ENCODE measurements at places on chromosomes 2 and 18.

- no peak for DNase-seq
These were observed 191.3 kb downstream of the CMPK2 start for GRCh38 chr2:6674381-6674780.

GRCh38 chr2:36549165-36549574, 48.8 kb downstream of the FEZ2 start:
- no peak for DNase-seq

GRCh38 chr18:35460736-35461161, 37.0 kb downstream of the INO80C start:
- no peak for DNase-seq

DNA sequence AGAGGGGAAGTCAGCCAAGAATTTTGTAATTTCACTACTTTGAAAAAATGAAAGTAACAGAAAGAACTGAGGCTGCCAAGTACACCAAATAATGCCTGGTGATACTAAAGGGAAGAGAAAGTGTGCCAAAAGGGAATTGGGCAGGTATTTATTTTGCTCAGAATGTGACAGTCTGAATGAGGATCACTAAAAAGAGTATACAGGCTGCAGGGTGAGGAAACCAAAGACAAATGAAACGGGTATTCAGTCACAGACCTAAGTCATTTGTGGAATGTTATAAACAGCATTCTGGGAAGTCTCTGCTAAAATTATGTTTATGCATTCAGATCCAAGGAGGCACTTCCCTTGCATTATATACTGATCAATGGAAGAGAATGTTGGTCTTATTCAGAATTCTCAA, 418.6 kb upstream of the SLC39A10 start:
- DNase-seq = no peak

DNA sequence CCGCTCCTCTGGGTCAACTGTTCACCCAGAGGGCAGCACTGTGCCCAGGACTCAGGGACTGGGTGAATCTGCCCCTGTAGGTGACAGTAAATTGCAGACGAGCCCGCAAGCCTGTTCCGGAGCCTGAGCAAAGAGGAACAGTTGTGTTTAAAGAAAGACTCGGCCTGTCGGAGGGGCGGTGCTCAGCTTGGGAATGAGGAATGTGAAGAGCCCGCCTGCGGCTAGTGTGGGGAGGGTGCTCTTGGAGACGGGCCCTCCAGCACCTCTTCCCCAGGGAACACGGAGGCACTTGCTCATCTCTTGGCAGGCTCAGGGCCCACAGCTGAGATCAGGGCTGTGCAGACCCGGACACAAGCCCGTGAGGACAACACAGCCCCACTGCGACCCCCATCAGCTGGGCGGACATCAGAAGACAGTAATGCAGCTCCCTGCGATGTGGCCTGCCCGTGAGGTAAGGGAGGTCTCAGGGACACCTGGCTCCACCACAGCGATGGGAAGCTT, 299.0 kb downstream of the NDUFA10 start:
- no peak for DNase-seq

DNA sequence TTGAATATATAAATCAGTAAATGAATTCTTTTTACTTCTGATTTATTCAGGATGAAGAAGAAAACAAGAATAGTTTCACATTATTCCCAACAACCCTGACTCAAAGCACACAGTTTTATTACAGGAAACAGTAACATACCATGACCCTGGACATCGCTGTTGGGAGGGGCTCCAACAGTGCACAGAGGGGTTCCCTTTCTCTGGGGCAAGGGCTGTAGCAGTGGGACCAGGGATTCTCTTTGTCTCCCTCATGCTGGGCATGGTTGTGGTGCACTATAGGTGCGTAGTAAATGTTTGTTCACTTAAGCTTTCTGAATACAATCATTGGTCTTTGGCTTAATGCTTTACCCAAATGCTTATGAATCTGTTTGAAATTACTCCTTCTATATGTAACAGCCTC, 189.4 kb downstream of the BCL2 start:
- no peak for DNase-seq

GRCh38 chr2:37601569-37601968, 69.9 kb downstream of the CDC42EP3 start:
- no peak for DNase-seq

Measured in activated naive CD8-positive, alpha-beta T cell treated with anti-CD3 and anti-CD28 coated beads for 36 hours (primary cell).